ENCODE measurements at places on chromosomes 6 and 20.

DNA sequence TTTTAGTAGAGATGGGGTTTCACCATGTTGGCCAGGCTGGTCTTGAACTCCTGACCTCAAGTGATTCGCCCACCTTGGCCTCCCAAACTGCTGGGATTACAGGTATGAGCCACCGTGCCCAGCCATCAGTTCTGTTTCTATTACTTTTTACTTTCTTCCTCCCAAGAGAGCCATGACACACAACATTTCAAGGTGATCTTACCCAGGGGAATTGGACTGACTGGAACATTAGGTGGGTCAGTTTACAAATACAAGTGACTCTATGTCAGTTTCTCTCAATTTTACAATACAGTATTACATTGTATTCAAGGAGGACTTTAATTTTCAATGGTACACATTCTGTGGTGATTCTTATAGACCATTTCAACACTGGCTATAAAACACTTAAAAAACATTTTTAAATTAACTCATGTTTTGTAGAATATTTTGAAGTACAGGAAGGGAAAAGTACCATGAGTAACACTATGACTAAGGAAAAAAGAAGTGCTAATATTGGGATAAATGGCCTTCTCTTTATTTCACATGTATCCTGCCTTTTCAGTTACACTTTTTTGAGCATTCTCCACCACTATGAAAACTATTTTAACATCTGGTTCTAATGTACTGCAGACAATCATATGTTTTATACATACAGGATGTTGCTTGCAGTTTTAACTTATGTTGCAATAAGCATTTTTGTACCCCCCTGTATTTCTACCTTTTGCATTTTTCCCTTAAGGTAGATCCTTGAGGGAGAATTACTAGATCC lies 8.4 kb downstream of the TPBG start:
- no peak for DNase-seq

GRCh38 chr6:149939909-149940671 lies 1.7 kb upstream of the ULBP2 start:
- DNase-seq, result no peak

- no peak for DNase-seq
Observed at GRCh38 chr20:35012227-35013069, 56.8 kb downstream of the MYH7B start.

- no peak for DNase-seq
Observed at GRCh38 chr6:89977808-89978748, 83.8 kb downstream of the GJA10 start.

- DNase-seq, result no peak
Observed at GRCh38 chr6:115783402-115784061, 277.2 kb downstream of the FRK start.

- no peak for DNase-seq
Observed at GRCh38 chr6:125268765-125269164, 33.0 kb downstream of the HDDC2 start.

DNA sequence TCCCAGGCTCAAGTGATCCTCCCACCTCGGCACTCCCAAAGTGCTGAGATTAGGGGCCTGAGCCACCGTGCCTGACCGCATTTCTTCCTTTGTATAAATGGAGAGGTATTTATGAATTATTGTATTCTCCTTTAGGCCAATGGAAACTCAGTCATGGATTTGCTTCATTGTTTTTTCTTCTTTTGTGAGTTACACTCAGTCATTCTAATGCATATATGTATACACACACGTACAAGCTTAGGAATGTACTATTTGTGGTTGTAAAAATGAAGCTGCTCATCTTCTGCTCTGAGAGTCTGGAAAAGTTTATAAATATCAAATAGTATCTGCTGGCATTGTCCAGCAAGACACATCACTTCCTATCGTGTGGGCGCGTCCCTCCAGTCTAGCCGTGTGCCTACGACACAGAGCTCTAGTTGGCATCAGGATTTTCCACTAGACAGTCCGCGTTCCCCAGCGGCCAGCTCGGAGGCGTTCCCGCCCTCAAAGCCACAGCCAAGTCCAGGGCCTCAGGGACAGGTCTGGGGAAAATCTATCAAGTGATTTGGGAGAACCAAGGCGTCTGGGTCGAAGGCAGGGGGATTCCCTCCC lies 215.2 kb downstream of the NFATC2 start:
- no peak for DNase-seq

DNA sequence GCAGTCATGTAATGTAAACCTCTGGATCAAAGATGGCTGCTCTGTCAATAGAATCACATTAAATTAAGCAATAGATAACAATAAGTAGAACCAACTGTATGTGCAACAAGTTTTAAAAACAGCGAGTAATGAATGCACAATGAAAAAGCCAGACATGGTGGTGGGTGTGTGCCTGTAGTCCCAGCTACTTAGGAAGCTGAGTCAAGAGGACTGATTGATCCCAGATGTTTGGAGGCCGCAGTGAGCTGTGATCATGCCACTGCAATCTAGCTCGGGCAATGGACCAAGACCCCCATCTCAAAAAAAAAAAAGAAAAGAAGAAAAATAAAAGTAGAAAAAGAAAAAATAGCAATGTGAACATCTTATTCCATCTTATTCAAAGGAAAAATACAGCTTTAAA lies 558.7 kb upstream of the MMS22L start:
- DNase-seq, result no peak

DNA sequence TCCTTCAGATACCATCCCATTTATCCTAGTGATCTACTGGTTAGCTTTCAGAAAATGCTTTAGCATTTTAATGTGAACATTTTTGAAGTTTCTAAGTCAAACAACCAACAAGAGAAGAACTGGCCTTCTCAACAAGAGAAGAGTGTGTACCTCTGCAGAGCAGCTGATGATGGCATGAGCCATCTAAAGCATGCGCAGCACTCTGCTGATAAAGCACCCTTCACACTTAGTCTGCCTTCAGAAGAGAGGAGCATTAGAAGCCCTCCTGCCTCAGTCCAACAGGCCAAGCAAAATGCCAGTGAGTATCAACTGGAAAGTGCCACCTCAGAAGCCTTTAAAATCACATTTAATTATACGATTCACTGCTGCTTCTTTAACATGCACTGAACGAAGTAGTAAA lies 169.2 kb downstream of the BTBD9 start:
- no peak for DNase-seq

DNA sequence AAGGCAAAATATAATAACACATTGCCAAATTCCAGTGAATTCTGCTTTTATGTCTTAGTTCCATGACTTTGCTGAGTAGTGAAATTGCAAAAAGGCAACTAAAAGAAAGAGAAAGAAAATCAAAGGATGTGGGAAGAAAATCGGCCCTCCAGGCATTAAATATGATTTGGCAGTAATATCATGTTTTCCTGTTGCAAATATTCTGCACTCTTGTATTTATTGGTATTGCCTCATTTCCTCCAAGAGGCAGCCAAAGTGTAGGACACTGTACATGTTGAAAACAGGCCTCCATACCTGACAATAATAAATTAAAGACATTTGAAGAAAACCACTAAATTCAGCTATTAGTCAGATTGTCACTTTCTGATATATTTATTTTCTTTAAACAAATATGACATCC lies 460.0 kb upstream of the NOX3 start:
- no peak for DNase-seq

- DNase-seq, result no peak
Observed at GRCh38 chr20:14232650-14233049, 104.8 kb downstream of the FLRT3 start.

- DNase-seq, result no peak
Observed at GRCh38 chr20:57772349-57772964, 62.6 kb upstream of the PMEPA1 start.

DNA sequence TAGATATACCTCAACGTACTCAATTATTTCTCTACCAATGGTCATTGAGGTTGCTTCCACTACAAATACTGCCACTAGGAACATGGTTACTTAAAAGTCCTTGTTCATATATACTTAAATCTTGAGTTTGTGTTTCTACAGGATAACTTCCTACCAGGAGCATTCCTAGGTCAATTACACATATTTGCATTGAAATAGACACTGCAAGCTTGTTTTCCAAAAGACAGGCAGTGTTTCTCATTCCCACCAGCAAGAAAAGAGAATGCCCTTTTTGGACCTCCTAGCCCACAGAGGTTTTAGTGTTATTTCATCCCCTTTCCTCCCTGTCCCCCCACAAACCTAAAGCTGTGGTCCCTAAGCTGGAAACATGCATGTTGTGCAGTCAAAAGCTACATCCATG lies 177.3 kb downstream of the ID4 start:
- DNase-seq, result no peak

- no peak for DNase-seq
Observed at GRCh38 chr6:68087399-68088133, 547.5 kb upstream of the ADGRB3 start.

DNA sequence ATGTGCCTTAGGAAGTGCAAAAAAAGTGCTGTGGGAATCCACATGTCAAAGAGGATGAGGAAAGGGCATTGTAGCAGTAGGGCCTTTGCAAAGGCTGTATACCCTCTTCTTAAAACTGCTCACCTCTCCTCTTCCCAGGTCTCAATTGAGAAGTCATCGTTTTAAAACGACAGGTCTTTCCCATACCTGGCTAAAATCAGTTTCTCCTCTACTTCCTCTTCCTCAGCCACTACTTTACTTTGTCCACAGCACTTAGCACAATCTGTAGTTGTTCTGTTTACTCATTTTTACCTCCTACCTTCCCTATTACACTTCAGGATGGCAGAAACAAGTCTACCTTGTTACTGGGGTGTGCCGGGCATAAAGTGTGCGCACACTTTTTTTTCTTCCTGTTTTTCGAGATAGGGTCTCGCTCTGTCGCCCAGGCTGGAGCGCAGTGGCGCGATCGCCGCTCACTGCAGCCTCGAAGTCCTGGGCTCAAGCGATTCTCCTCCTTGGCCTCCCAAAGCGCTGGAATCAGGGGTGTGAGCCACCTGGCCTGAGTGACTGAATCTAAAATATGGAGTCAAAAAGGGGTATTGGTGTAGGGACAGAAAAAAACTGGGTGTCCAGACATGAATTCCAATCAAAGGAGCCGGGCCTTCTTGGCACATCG lies 9.8 kb upstream of the ELOVL5 start:
- DNase-seq, result no peak

GRCh38 chr6:125050663-125051318 lies 88.6 kb downstream of the RNF217 start:
- no peak for DNase-seq

All from activated CD4-positive, alpha-beta T cell treated with anti-CD3 and anti-CD28 coated beads, Interleukin-2, amount 50 U/mL, for 24 hours (primary cell).